Stimulated activated CD8-positive, alpha-beta memory T cell treated with anti-CD3 and anti-CD28 coated beads, Interleukin-15, amount 100 ng/mL, for 48 hours (primary cell): ENCODE measurements at places on chromosomes 12 and 14.

- DNase-seq = no peak
These were observed 38.7 kb upstream of the PTCSC3 start for GRCh38 chr14:36215217-36215598.

DNA sequence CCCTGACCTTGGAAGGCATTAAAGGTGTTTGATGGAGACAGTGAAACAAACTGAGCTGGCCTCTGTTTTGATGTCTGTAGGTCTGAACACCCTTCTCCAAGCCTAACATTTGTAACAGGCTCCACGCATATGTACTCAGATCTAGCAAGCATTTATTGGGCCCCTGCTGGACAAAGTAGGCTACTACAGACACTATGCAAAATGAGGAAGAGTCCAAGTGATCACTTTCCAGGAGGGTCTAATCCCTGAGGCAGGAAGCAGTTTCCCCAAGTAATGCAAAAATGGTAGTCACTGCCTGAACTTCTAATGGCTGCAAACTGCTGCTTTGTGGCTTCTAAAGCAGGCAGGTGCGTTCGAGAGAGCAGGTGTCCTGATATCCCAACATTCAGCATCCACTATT, 405.8 kb downstream of the MED13L start:
- no peak for DNase-seq

GRCh38 chr12:59678759-59679411, 83.1 kb downstream of the SLC16A7 start:
- no peak for DNase-seq

DNA sequence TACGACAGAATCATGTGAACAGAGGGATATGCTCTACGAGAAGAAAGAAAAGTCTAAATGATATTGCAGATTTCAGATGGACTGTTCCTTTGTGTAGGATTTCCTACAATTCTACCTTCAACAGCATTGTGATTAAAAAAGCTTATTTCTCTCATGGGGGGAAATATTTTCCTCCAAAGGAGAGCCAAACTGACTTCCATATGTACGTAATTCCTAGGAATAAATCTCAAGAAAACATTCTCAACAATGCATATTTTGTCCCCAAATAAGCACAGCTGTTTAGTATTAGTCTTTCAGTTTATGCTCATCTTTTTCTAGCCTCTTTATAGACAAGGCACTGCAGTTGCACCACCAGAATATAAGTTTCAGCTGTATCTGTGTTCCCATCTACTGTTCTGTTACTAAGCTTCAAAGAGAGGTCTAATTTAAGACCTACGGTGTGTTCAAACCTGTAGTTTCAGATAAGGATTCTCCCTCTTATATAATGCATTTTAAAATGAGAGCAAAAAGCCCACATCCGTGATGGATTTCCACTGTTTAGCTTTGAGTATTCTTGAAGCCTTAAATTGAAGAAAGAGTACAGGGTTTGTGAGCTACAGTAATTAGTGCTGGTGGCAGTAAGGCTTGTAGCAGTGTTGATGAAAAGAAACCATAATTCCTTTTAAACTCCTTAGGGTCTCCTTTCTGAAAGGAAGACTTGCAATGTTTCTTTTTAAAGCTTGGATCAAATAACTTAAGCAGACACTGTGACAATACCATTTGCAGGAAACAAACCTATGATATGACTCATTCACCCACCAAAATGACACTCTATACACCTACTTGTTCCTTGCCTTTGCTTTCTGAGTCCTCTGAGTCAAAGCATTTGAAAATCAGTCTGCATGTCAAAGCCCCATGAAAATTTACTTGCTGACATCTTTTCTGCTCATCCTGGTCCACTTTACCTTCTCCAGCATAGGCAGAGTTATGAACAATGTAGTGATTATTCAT, 754.1 kb downstream of the NOVA1 start:
- no peak for DNase-seq

DNA sequence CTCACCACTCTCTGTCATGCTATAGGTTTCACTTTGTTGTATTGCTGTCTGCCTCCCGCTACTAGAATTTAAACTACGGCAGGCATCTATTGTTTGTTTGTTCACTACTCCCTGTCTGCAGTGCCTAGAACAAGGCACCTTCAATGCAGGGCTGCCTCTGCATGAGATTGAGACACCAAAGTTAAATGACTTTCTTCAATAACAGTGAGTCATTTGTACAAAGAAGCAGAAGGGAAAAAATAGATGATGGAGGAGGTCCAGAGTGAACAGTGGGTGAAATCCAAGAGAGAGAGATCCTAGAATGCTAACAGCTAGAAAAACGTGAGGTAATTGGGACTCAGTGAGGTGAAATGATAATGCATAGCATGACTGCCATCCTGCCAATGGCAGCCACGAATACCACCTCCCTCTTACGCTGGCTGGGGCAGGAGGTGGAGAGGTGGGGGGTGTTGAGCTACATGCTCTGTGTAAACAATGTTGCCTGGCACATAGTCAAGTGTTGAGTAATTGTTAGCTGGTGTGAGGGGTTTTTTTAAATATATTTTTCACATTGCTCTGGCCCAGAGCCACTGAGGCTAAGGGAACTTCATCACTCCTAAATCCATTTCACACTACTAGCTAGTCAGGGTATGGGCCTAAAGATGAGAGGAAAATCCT, 367.6 kb downstream of the RPS29 start:
- DNase-seq = no peak

GRCh38 chr12:124660851-124661250, 93.4 kb upstream of the NCOR2 start:
- no peak for DNase-seq

- DNase-seq = no peak
These were observed 103.1 kb downstream of the UNC79 start for GRCh38 chr14:93533842-93534241.

DNA sequence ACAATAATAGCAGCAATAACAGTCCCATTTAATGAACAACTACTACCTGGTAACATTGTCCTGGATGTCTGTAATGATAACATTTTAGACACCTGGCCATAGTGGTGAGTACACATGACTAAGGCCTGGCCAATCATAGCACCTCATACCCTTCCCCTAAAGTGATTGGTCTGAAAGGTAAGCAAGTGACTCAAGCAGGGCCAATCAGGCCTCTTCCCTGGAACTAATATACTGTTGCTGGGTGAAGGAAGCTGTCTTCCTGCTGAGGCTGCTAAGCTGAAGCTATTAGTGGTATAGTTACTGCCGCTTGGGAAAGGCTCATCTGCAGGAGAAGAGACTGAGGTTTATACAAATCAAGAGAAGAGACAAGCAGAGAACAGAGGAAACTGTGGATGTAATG, 18.7 kb upstream of the NOS1 start:
- DNase-seq = no peak

- no peak for DNase-seq
These were observed 2.5 kb downstream of the CDCA4 start for GRCh38 chr14:105018414-105018813.

DNA sequence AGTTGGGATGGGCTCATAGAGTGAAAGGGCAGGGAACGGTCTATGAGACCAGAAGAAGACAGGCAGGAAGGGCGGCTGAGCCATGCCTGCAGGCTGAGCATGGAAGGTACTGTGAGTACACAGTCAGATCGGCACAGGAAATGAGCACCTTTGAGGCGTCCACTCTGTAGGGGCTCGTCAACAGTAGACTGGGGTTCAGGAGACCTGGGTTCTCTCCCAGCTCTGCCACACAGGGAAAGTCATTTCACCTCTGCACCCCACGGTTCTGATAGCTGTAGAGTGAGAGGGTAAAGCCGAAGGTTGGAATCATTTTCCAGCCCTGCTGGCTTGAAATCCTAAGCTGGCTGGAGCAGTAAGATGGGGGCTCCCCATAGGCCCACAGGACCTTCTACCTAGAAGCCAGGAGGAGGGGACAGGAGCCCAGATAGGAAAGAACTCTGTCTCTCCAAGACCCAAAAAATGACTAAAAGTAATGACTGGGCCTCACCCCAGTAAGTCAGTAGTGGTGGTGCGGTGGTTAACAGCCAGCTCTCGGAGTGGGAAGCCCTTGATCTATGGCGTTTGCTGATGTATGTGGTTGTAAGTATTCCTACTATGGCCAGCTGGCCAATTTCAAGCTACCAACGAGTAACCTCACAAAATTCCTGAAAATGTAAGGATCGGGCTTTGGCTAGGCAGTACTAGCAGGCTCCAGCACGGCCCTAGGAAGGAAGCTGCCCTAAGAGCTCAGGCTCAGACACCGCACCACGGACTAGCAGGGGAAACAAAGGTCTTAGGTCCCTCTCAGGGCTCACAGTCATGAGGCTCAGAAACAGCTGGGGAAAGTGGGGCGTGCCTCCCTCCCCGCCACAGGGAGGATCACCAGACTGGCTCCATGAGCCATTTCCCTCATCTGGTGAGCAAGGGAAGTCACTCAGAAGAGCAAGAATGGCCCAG, 10.3 kb upstream of the CD27 start:
- DNase-seq = no peak

DNA sequence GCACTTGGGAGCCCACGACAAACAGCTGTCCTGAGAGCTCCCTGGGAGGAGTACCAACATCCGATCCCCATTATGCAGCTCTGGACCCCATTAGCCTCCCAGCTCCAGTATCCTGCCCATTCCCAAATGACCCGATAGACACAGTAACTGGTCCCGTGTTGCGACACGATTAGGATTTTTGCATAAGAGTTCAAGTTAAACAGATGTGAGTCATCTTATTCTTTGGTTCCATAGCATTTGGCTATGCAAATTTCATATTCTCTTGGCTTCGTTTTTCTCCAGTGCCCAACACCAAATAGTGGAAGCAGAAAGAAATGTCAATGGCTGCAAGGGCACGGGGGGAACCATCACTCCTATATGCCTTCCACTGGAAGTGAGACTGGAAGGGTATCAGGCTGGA, 43.0 kb upstream of the LRRC10 start:
- DNase-seq = no peak

GRCh38 chr12:46219877-46220655, 48.8 kb downstream of the SLC38A1 start:
- DNase-seq = peak; percentile 58

DNA sequence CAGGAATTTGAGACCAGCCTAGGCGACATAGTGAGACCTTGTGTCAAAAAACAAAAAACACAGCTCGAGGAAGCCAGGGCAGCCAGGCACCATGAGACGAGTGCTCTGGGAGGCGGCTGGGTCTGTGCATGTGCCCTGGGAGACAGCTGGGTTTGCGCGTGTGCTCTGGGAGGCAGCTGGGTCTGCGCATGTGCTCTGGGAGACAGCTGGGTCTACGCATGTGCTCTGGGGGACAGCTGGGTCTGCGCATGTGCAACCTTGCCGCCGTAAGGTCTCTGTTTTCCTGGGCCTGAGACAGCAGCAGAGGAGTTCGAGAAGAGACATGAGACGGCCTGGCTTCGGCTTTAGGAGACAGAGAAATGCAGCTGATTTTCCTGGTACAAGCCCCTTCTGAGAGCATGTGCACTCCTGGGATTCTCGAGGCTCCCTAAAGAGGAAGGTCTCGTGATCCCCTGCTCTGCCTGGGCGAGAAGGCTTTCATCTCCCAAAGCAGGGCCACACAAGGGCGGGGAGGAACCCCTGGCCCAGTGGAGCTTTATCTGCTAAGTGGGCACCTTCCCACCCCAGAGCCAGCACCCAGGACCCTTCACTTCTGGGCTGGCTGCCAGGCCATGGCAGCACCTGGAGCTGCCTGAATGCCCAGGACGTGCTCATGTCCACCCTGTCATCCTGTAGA, 3.5 kb upstream of the BDKRB1 start:
- DNase-seq = no peak

DNA sequence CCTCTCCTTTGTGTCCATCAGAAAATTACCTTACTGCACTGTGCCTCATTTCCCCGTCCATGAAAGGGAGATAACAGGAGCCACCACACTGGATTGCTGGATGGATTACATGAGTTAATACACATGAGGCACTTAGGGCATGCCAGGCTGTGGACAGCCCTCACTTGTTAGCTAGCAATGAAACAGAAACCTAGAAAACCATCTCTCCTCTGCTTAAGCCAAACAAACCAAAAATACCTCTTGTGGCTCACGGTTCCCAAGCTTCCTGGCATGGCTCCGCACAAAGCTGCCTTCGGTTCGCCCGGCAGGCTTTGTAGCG, 660 bp upstream of the HCFC2 start:
- no peak for DNase-seq

GRCh38 chr14:90608929-90609341, 207.3 kb downstream of the TTC7B start:
- no peak for DNase-seq

DNA sequence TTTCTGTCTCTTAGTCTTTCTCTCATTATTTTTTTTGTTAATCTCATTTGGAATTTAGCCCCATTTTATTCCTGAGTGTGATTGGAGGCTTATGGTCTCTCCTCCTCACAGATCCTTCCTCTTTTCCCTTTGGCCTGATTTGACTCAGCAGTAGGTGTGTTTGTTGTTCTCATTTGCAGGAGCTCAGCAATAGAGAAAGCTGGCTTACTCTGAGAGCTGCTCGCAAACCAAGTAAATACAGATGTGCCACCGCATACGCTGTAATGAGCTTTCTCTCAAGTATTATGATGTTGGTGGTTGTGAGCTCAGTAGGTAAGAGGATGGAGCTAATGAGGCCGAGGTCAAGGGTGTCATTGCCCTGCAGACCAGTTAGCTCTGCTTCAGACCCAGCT, 206.5 kb downstream of the ETV6 start:
- no peak for DNase-seq

DNA sequence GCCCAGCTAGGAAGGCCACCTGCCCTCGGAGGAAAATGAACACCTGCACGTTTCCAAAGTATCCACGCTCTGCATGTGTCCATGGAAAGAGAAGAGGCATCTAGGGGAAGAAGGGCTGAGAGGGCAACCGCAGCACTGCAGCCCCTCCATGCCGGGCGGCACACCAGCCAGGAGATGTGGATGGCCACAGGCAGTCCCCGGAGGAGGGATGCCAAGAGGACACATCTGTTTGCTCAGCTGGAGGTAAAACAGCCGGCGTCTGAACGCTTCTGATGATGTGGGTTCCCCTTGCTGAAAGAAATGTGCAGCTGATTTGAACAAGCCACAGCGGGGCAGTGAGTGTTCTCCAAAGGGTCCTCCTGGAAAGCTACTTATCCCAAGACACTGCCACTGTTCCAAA, 34.0 kb downstream of the CHGA start:
- no peak for DNase-seq

DNA sequence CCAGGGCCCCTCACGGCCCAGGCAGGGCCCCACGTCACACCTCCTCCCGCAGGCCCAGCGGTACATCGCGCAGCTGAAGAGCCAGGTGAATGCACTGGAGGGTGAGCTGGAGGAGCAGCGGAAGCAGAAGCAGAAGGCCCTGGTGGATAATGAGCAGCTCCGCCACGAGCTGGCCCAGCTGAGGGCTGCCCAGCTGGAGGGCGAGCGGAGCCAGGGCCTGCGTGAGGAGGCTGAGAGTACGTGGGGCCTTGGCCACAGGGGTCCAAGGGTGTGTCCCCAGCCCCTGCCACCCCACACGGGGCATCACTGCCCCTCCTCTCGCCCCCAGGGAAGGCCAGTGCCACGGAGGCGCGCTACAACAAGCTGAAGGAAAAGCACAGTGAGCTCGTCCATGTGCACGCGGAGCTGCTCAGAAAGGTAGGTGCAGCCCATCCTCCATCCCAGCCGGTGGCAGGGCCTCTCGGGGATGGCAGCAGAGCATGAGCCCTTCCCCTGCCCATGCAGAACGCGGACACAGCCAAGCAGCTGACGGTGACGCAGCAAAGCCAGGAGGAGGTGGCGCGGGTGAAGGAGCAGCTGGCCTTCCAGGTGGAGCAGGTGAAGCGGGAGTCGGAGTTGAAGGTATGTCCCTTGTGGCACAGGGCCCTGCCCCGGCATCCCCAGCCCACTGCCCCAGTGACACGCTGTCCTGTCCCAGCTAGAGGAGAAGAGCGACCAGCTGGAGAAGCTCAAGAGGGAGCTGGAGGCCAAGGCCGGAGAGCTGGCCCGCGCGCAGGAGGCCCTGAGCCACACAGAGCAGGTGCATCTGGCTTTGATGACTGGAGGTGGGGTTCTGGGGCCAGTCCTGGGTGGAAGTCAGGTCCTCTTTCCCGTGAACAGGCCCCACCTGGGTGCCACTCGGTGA, 20.9 kb downstream of the HIP1R start:
- no peak for DNase-seq
